NCI-H446 treated with DMSO at 0.1 percent for 48 hours (cell line): ENCODE measurements at places on chromosomes 12 and 14.

GRCh38 chr14:54591866-54592265 is 24.9 kb downstream of the SAMD4A start:
- no peak for DNase-seq

DNA sequence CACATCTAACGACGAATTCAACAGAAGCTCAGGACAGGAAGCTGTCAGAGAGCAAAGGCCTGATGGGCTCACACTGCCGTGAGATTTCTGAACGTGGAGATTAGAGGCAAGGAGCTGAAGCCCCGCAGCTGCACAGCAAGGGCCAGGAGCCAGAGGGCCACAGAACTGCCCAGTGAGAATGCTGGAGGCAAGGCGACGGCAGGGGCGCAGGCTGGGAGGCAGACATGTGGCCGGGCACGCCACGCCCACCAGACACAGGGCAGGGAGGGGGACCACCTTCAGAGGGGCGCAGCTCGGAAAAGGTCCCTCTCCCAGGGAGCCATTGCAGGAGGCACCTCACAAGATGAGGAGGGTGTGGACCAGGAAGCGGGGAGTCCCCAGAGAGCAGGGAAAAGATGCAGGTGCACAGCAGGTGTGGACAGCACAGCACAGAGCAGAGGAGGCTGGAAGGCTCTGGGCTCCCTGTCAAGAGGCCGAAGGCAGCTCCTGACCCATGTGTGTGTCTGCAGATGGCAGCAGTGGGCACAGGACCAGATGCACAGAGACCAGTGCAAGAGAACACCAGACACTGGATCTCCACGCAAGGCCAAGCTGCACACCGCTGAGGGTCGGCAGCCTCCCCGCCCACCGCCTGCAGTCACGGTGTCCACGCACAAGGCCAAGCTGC is 23.0 kb downstream of the BTBD6 start:
- no peak for DNase-seq

- no peak for DNase-seq
Measured at GRCh38 chr14:81716953-81717352, 183.3 kb upstream of the SEL1L start.

- DNase-seq = no peak
Measured at GRCh38 chr12:67193704-67194103, 75.5 kb upstream of the CAND1 start.

- no peak for DNase-seq
Measured at GRCh38 chr12:78062786-78063185, 232.1 kb downstream of the NAV3 start.

GRCh38 chr12:19251481-19252132 is 122.1 kb downstream of the PLEKHA5 start:
- peak; percentile 51 for DNase-seq

- DNase-seq = peak; percentile 61
Measured at GRCh38 chr12:116933091-116933490, 22.3 kb downstream of the FBXW8 start.

GRCh38 chr14:56887216-56887615 is 76.9 kb upstream of the OTX2 start:
- no peak for DNase-seq

GRCh38 chr14:65054471-65055085 is 47.7 kb downstream of the MAX start:
- no peak for DNase-seq

- no peak for DNase-seq
Measured at GRCh38 chr14:32047791-32048190, 29.3 kb upstream of the ARHGAP5 start.
